ENCODE measurements at places on chromosomes 1 and 21. TPM values are rescaled to one million over a fixed set of nuclear protein-coding genes. Genes with fewer than 3 reads are reported as not detected.

- no peak for DNase-seq
These were observed 448.6 kb downstream of the SMYD3 start for GRCh38 chr1:246058466-246058865.

- no peak for DNase-seq
These were observed 670.2 kb upstream of the CXADR start for GRCh38 chr21:16842696-16843035.

DNA sequence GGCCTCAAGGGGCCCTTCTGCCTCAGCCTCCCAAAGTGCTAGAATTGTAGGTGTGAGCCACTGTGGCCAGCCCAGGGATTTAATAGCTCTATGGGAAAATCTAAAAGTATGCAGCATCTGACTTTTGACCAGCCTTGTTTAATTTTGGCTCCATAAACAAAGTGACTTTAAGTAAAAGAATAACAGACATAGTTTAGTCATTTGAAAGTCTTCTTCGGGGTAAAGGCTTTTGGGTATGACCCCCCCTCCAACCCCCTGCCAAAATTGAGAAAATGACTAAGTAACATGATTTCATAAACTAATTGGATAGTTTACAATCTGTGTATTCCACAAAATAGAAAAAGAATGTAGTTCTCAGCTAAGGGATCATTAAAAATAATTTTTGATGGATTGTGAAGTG lies 17.0 kb downstream of the GPBP1L1 start:
- DNase-seq: no peak

- peak; percentile 53 for DNase-seq
These were observed 2.2 kb downstream of the RNF19B start for GRCh38 chr1:32962248-32962896.

GRCh38 chr1:227349967-227350366 lies 31.7 kb upstream of the CDC42BPA start:
- DNase-seq: no peak

GRCh38 chr1:211318576-211319280 lies 7.9 kb upstream of the TRAF5 start:
- DNase-seq: no peak

GRCh38 chr1:89767618-89768017 lies 53.2 kb upstream of the LRRC8D start:
- no peak for DNase-seq

MROH7 gene
- total RNA-seq: 0.38 TPM

DNA sequence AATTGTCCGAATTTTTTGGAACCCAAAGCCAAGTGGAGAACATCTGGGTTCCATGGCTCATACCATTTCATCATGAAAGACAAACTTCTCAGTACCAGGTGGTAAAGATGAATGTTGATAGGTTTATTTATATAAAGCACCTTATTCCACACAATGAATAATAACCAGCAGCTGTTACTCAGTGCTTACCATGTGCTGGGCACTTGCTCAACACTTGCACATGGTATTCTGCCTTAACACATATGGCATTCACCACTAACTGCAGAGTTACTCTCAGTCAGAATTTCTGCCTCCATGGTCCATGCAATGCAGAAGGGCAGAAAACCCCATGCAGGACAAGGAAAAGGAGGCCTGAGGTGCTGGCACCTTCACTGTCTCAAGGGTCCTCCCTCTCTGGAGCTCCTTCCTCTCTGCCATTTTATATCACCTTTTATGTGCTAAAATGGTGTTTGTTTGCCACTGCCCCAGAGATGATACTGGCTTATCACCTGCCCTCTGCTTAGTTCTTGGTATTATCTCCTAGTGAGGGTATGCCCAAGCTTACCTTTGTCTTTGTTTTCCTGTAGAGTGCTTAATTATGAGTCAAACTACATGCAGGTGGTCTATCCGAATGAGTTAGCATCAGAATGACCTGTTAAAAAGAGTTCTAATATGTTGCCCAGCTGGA lies 76.7 kb upstream of the ZNF326 start:
- DNase-seq: no peak

- no peak for DNase-seq
These were observed 2.6 kb downstream of the HDGF start for GRCh38 chr1:156748670-156749418.

- peak; percentile 85 for DNase-seq
These were observed 55.9 kb downstream of the ITPKB start for GRCh38 chr1:226682871-226683814.

DNA sequence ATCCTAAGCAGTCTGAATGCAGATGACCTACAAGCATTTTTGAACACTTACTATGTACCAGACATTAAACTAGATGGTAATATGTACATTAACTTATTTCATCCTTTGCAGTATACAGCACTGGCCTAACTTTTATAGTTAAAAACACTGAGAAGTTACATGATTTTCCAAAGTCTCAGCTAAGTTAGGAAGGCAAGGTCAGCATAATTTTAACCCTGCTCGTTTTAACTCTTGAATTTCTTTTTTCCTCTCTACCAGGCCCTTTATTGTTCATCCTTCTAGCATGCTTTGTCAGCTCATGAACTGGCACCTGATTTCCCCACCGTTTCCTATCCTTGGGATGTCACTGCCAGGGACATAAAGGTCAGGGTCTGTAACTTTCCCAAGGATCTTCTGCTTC lies 76.9 kb upstream of the ZC3H11B start:
- DNase-seq: no peak

ZBTB7B gene
- total RNA-seq: 86.3 TPM

LDLRAD1 gene
- total RNA-seq: not detected

GRCh38 chr21:15850645-15851044 lies 120.9 kb downstream of the USP25 start:
- no peak for DNase-seq

NMNAT2 gene
- not detected for total RNA-seq

- DNase-seq: no peak
These were observed 609.1 kb downstream of the KIF26B start for GRCh38 chr1:245763873-245764331.

LRRC7 gene
- not detected for total RNA-seq

L1TD1 gene
- not detected for total RNA-seq

GRCh38 chr1:66925558-66925910 lies 744 bp downstream of the MIER1 start:
- no peak for DNase-seq

DNA sequence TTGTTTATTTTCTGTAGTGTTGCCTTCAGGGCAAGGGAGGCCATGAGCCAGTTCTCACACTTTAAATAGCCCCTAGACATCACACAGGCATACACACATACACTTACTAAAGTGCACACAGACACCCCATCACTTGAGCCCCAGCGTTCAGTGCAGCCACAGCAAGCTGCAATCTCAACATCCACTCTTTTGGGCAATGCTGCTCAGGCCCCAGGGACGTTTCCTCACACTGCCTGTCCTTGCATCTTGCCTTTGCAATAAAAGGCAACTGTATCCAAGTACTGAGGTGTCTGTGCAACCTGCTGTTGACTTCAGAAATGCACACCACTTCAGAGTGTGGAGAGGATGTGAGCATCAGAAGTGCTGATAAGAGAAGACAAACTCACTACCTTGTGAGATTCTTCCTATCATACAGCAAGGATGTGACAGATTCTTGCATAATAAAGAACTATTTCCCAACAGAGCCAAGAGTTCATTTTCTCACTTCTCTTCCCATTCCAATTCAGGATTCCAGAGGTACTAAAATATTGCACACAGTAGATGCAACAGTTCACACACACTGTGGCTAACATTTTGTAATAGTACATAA lies 36.2 kb downstream of the IRF2BP2 start:
- DNase-seq: no peak

DNA sequence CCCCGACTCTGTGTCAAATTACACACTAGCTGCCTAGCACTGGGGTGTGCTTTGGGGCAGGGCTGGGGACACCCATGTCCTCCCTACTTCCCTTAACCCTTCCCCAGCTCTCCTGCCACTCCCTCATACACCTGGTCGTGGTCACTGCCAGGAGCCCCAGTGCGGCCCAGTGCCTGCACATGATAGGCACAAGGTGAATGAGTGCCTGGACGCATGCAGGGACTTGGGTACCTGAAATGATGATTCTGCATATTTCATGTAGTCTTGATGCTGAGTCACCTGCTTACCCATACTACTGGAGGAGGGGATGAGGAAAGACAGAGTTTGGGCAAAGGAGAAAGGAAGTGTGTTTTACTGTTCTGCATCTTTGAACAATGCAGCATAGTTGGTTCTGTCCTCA lies 1.5 kb upstream of the VANGL2 start:
- DNase-seq: no peak

DNA sequence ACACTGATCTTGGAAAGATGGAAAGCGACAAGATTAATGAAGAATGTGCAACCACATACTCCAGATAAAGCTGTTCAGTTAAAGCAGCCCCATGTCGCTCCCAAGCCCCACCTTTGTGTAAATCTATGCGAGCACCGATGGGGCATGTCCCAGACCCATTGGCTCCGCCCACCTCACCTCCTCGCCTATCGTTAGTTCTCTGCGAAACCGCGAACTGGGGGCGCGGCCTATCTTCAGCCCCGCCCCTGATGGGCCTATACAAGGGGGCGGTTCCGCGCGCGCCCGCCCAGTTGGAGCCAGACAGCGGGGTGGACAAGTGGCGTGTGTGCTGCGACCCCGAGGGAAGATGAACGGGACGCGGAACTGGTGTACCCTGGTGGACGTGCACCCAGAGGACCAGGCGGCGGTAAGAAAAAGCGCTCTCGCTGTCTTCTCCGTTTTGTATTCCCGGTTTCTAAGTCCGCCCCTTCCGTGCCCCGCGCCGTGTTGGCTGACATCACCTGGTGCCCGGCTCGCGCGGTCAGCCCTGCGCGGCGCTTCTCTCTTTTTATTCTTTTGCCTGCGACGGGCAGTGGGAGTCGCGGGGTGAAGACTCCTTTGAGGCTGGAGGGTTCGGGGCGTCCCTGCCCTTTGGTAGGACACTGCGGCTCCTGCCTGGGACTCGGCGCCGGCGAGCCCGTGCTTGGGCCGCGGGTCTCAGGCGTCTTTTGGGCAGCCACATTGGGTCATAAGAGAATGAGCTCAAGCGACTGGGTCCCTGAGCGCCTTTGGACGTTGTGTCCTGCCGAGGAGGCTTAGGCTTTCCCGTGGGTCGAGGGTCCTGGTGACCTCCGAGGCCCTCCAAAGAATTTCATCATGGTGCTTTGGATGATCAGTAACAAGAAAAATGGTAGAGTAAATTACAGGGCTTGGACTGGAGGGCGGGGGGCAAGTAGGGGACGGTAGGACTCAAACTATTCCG lies at the start of gene TUFT1:
Gene TUFT1 (plus strand): TSS at position 289 of the 961 bp plus-strand sequence. CDS start 58 bp downstream, at position 347.
- peak; percentile 93 for DNase-seq

DNA sequence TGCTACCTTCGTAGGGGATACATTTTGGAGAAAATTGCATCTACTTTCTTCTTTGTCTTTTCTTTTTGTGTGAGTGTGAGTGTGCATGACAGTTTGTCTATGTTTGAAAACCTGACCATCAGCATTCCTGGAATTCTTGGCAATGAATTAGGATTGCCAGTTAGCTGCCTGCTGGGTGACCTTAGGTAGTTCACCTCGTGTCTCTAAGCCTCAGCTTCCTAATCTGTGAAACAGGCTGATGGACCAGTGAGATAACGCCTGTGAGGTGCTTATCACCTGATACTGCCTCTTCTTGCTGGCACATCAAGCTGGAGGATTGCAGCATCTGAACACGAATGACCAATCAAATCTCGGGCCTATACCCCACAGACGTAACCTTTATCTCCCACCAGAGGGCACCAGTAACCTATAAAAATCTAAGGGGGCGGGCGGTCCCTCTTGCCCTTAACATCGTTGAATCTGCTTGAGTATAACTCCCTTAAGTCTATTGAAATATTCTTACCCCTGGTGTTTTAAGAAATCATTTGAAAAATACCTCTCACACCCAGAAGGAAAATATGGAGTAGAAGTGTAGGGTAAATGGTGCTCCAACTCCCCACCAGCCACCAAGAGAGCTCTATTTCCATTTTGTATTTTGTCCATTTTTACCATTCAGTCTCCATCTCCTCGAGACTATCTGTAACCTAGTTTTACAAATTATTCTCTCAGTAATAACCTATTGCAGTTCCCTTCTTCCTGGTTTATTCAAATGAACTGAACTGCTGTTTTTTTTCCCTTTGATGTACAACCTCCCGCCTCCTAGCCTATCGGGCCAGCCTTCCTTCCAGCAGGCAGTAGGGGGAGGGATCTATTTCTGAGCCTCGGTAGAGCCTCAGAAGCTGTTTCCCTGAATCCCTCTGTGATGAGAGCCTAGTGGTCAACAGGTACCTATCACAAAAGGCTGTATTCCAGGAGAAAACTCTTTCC lies 49.7 kb downstream of the MDM4 start:
- peak; percentile 70 for DNase-seq

DNA sequence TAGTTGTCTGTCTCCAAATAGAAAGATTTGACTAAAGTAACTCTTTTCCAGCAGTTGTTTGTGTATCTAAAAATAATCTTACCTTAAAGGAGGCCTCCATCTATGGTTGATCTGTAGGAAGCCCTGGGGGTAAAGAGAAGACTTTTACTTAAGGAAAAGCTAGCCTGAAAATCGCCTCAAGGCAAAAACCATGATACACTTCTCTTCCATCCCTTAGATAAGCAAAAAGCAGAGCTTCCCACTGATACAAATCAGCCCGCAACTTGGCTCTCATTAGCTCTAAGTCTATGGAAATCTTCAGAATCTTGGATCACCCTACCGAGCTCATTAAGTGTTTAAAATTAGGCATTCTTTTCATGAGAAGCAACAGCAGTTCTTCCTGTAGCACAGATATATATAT lies 576.9 kb upstream of the PTBP2 start:
- DNase-seq: no peak

- no peak for DNase-seq
These were observed 41.0 kb upstream of the MUTYH start for GRCh38 chr1:45381243-45381642.

DNA sequence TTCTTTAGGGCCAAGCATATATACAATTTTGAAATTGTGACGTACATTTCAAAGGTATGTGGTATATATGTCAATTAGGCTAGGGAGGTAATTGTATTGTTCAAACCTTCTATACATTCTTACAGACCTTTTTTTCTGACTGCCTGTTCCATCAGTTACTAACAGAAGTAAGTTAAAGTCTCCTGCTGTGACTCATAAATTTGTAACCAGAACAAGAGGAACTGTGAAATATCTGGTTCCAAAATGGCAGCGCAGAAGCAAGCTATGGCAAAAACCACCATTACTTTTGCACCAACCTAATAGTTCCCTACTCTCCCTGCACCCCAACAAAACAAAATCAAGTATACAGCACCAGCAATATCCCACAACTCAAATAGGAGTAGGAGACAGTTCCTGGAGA lies 93.6 kb downstream of the ENAH start:
- DNase-seq: no peak

DNA sequence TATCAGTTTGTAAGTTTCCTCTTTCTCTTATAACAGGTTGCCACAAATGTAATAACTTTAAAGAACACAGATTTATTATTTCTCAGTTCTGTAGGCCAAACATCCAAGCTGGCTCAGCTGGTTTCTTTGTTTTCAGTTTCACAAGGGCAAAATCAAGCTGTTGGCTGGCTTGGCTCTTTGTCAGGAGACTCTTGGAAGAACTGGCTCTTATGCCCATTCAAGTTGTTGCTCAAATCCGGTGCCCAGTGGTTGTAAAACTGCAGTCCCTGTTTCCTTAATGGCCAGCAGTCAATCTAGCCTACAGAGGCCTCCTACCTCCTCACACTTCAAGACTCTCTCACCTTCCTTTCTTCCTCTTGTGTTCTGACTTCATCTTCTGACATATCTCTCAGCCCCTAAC lies 1171.0 kb downstream of the MRPL39 start:
- DNase-seq: no peak

- DNase-seq: no peak
These were observed 616.7 kb downstream of the NPHP4 start for GRCh38 chr1:5375481-5375880.

AMY1C gene
- not detected for total RNA-seq

- DNase-seq: no peak
These were observed 524.0 kb downstream of the LRRIQ3 start for GRCh38 chr1:73673971-73674370.

GRCh38 chr1:27569506-27570291 lies 34.2 kb downstream of the AHDC1 start:
- no peak for DNase-seq

Data from CD4-positive, alpha-beta memory T cell (primary cell).